ENCODE measurements at places on chromosomes 1 and 21. TPM values are rescaled to one million over a fixed set of nuclear protein-coding genes. Genes with fewer than 3 reads are reported as not detected.
A peak's percentile ranks its signal among the peaks of the same experiment; 100 is the strongest.

- no peak overlapping the region for H3K27ac ChIP-seq
- H3K4me1 ChIP-seq: no peaks in the 10 kb centered on the region
- no peaks in the 10 kb centered on the region for H3K36me3 ChIP-seq
Observed at GRCh38 chr1:4018466-4019146, 118.5 kb upstream of the C1orf174 start.

GRCh38 chr1:7008975-7009740 is 223.9 kb downstream of the CAMTA1 start:
- no peak overlapping the region for H3K4me3 ChIP-seq
- no peaks in the 10 kb centered on the region for H3K4me1 ChIP-seq
- H3K27ac ChIP-seq: no peak overlapping the region
- DNase-seq: no peak
- no peaks in the 10 kb centered on the region for H3K36me3 ChIP-seq

BCAS2 gene
- total RNA-seq: 39.4 TPM

DNA sequence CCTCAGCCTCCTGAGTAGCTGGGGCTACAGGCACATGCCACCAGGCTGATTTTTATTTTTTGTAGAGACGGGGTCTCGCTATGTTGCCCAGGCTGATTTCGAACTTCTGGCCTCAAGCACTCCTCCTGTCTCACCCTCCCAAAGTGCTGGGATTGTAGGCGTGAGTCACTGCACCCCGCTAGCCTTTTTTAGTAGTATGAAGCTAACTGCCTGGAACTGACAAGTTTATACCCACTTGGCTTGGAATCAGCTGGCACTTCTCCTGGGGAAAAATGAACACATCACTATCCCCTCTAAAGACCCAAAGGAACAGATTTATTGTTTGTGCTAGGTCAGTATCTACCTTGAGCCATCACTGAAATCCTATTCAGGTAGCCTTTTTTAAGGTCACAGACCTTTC is 19.0 kb downstream of the TMEM63A start:
- no peak overlapping the region for H3K4me3 ChIP-seq
- no peak for DNase-seq
- peaks cover 25% of the 10 kb centered on the region for H3K36me3 ChIP-seq
- H3K4me1 ChIP-seq: no peaks in the 10 kb centered on the region
- no peaks in the 10 kb centered on the region for H3K27me3 ChIP-seq

DNA sequence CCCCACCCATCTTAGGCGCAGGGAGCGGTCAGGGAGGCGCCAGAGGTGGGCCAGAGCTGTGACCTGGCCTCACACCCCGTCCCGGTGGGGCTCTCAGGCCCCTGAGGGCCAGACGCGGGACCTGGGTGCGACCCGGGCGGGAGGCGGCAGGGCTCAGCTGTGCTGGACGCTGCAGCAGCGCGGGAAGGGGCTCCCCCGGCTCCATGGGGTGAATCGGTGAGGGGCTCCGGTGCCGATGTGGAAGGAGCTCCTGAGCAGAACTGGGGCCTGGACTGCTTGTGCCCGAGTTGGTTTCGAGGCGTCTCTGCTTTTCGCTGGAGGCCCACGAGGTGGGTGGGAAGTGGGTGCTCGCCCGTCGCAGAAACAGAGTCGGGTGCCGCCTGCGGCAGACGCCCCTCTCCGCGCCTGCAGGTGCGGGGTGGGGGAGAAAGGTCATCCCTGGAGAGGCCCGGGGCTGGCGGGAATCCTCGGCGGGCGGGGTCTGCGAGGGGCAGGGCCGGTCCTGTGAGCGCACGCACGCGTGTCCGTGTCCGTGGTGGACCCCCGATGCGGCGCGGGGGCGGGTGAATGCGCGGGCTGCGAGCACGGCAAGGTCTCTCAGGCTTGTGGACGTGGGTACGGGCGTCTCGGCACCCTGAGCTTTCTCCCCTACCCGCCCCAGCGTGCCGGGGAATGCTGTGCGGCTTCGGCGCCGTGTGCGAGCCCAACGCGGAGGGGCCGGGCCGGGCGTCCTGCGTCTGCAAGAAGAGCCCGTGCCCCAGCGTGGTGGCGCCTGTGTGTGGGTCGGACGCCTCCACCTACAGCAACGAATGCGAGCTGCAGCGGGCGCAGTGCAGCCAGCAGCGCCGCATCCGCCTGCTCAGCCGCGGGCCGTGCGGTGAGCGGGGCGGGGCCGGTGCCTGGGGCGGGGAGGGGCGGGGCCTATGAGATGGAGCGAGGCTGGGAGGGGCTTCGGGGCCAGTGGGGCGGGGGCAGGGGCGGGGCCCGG is 20.4 kb downstream of the AGRN start:
- H3K4me1 ChIP-seq: peaks cover 15% of the 10 kb centered on the region
- H3K27me3 ChIP-seq: peaks cover 23% of the 10 kb centered on the region
- peaks cover 20% of the 10 kb centered on the region for H3K36me3 ChIP-seq

DNA sequence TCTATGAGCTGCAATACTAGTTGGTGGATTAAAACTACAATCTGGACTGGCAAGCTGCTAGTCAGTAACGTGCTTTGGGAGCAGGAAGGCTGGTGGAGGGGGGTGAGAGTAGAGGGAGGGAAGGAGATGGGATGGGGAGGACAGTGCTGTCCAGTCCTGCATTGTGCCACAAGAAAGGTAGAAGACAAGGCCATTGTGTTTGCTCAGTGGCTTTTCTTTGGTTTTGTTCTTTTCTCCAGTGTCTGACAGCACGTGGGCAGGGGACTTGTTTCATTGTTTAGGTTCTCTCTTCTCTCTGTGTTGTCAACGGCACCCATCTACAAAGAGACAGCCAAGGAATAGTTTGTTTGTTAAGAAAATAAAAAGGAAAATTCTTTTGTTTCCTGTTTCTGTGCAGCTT is 362.8 kb upstream of the PLXNA2 start:
- no peak for DNase-seq
- H3K4me1 ChIP-seq: peaks cover 10% of the 10 kb centered on the region
- H3K36me3 ChIP-seq: no peaks in the 10 kb centered on the region
- H3K4me3 ChIP-seq: no peak overlapping the region
- no peak overlapping the region for H3K27ac ChIP-seq

GRCh38 chr1:87358219-87358618 is 29.5 kb downstream of the LMO4 start:
- peaks cover 25% of the 10 kb centered on the region for H3K4me1 ChIP-seq
- H3K4me3 ChIP-seq: no peak overlapping the region
- no peaks in the 10 kb centered on the region for H3K27me3 ChIP-seq
- no peak for DNase-seq

GRCh38 chr1:88998716-88999115 is 6.3 kb upstream of the KYAT3 start:
- no peaks in the 10 kb centered on the region for H3K27me3 ChIP-seq
- H3K27ac ChIP-seq: no peak overlapping the region
- peaks cover 7% of the 10 kb centered on the region for H3K4me1 ChIP-seq

DNA sequence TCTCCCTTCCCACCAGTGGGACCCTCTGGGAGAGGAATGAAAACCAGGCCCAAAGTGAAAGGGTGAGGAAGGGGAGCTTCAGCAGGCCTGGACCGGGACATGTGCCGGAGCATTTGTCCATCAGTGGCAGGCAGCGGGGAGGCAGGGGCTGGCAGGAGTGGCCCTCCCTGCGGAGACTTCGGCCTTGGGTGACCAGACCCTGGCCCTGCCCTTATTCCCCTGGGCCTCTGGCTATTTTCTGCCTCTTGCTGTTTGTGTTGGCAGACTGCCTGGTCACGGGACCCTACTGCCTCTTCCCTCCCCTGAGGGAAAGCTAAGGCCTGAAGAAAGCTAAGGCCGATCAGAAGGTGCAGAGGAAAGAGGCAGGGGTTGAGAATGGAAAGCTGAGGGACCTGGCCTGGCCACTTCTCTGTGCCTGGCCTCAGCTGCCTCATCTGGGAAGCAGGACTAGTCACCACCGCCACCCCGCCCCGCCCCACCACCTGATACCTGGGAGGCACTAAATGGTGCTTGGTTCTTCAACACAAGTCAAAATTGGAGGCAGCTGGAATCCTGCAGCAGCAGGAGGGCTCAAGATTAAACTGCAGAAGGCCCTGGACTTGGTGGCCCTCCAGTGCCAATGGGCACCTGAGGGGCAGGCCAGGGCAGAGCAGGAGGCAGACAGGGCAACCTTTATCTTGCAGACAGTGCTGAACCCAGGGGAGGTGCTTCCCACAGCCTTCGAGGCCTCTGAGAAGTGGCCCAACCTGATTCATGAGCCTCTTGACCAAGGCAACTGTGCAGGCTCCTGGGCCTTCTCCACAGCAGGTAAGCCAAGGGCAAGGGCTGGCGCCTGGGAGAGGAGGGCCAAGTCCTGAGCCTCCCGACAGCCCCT is 7.9 kb downstream of the TINAGL1 start:
- H3K4me1 ChIP-seq: peaks cover 32% of the 10 kb centered on the region
- H3K4me3 ChIP-seq: no peak overlapping the region
- DNase-seq: no peak

- H3K36me3 ChIP-seq: no peaks in the 10 kb centered on the region
- H3K4me1 ChIP-seq: no peaks in the 10 kb centered on the region
- H3K4me3 ChIP-seq: no peak overlapping the region
- peak; percentile 31 for DNase-seq
- H3K27me3 ChIP-seq: no peaks in the 10 kb centered on the region
- H3K27ac ChIP-seq: no peak overlapping the region
Observed at GRCh38 chr1:30037251-30038118, 685.9 kb downstream of the MATN1 start.

All from mesothelial cell of epicardium (in vitro differentiated cells).